Esophagus mucosa (tissue), 1 donor: ENCODE measurements at places on chromosomes 4 and X.

DNA sequence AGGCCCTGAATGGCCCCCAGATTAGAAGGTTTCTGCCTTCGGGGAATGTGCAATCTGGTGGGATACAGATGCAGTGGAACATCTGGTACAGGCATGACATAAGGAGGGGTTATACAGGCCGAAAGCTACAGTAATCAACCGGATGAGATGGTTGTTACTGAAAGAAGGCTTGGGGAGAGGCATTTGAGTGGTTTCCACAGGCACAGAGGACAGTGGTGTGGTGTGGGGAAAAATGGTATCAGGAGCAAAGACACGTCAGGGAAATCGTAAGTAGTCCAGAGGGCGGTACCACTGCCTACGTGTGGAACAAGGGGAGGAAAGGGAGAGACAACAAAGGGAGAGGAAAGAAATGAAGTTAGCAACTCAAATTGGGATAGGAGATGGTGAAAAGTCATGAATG lies 3.0 kb downstream of the PDLIM3 start:
- ATAC-seq, result no peak

DNA sequence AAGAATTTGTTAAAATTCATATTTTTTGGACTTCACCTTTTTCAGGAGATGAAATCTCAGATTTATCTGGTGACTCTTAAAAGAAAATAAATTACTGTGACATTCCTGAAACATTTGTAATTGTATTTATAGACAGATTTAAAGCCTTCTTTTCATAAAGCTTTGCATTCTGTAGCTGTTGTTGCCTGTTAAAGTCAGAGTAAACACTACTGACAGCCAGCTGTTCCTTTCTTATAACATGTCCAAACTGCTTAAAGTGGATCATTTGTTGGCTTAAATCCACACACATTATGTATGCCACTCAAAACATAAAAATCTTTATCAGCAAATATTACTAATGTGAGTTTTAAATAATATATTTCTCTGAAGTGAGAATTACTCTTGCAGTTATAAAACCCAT lies 157.5 kb downstream of the TECRL start:
- ATAC-seq, result no peak

DNA sequence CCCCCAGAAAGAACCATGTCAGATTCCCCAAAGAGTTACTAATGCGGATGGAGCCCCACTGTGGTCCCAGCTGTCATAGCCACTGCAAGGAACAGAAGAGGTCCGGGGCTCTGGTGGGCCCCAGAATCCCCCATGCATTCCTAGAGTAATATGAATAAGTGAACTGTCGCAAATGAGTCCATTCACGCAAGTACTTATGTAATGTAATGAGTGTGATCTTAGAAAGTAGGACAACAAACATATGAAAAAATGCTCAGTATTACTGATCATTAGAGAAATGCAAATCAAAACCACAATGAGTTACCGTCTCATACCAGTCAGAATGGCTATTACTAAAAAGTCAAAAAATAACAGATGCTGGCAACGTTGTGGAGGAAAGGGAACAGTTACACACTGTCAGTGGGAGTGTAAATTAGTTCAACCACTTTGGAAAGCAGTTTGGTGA lies 141.5 kb upstream of the RBPJ start:
- no peak for ATAC-seq

- ATAC-seq, result no peak
Observed at GRCh38 chr4:169348541-169348940, 77.8 kb upstream of the SH3RF1 start.

GRCh38 chr4:59222221-59222620 lies 1977.9 kb upstream of the ADGRL3 start:
- ATAC-seq, result no peak

DNA sequence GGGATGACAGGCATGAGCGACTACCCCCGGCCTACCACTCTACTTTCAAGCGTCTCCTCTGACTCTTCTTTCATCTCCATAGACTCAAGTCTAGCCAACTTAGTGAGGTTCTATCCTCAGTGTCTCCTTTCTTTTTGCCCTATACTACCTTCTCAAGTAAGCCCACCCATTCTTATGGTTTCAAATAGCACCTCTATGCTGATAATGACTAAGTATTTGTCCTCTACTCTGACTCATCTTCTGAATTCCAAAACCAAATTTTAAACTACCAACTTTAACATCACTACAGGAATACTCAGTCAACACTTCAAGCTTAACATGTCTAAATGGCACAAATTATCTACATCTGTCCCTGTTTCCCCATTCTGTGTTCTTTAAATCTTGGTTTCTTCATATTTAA lies 47.8 kb downstream of the ELF2 start:
- no peak for ATAC-seq
